ENCODE measurements at places on chromosomes 5 and 9.

GRCh38 chr5:555058-555623 is 30.9 kb upstream of the SLC9A3 start:
- DNase-seq = no peak

- DNase-seq = no peak
These were observed 2.7 kb upstream of the ITK start for GRCh38 chr5:157177953-157178352.

- no peak for DNase-seq
These were observed 4.8 kb downstream of the PRSS3 start for GRCh38 chr9:33799928-33800704.

DNA sequence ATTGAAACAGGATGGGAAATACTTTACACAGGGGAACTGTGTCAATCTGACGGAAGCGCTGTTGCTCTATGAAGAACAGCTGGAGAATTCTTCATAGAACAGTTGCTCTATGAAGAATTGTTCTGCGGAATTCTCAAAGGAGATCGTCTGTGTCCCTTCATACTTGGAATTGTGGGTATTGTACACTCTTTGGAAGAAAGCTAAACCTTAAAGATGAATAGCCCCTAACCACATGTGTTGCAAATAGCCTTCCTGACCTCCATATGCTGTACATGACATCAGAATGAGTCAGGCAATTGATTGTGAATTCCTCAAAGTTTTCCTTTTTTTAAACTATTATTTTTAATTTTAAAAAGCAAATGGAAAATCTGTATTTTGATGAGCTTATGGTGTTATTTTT is 15.6 kb downstream of the NIM1K start:
- no peak for DNase-seq
